ENCODE measurements at places on chromosomes 11 and 22.

DNA sequence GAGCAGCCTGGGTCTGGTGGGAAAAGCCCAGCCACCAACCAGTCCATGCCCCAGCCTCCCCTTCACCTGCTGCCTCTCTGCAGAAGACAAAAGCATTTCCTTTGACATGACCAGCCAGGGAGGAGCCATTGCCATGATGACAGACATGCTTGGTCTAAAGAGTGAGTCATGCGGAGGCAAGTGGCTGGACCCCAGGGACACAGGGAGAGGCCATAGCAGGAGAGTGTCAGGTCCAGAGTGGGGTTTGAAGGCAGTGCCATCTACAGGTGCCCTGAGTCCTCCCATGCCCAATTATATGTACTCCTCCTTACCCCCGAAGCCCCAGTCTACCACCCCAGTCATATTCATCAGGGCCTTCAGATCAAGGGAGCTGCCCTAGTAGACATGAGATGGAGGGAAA, 67.4 kb downstream of the SCN3B start:
- no peak for DNase-seq

DNA sequence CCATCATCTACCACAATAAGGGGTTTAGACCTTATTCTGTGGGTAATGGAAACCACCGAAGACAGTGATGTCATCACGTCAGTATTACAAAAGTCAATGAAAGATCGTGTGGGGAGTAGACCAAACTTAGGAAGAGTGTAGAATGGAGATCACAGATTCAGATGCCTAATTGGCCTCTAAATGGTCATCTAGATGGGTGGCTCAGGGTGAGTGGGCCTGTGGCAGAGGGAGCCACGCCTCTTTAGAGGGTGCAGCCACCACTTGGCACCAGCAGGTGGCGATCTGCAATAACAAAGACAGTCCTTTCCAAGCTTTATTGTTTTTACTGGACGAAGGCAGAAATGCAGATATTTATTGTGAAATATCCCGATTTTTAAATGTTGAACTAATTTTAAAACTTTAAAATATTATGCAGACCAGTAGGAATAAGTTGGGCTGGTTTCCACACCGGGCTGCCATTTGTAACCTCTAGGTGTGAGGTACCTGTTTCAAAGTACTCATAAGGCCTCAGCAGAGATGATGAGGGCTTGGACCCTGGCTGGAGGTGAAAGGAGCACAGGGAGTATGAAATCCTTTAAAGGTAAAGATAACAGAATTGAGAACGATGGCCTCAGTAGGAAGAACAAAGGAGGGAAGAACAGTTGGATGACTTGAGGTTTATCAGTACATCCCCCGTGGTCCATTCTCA, 222.0 kb downstream of the DBX1 start:
- peak; percentile 43 for DNase-seq

DNA sequence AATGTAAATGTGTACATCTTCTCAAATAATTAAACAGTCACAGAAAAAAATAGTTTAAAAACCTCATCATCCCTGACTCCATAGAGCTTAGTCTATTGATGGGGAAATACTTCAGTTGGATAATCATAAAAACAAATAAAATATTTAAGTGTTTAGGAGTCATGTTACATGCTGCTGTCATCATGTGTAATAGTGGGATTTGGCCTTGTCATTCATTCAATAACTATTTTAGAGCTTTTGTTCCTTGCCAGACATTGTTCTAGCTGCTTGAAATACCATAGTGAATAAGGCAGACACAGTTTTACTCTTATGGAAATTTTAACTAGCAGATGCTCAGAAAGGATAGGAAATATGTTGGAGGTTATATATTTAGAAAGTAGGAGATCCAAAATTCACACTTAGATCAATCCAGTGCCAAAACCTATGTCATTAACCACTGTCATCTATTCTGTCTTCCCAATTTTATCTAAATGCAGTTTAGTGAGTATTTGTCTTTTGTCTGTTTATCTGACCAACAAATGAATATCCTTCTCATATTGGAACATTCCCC, 324.7 kb downstream of the CASP12 start:
- DNase-seq, result no peak

GRCh38 chr11:134792044-134792443, 380.0 kb upstream of the B3GAT1 start:
- DNase-seq, result no peak

GRCh38 chr22:22714600-22715335, 70.4 kb downstream of the GGTLC2 start:
- no peak for DNase-seq

- no peak for DNase-seq
Measured at GRCh38 chr11:78384231-78384630, 33.4 kb downstream of the GAB2 start.

- peak; percentile 82 for DNase-seq
Measured at GRCh38 chr22:41447435-41448188, 1.0 kb upstream of the TOB2 start.

DNA sequence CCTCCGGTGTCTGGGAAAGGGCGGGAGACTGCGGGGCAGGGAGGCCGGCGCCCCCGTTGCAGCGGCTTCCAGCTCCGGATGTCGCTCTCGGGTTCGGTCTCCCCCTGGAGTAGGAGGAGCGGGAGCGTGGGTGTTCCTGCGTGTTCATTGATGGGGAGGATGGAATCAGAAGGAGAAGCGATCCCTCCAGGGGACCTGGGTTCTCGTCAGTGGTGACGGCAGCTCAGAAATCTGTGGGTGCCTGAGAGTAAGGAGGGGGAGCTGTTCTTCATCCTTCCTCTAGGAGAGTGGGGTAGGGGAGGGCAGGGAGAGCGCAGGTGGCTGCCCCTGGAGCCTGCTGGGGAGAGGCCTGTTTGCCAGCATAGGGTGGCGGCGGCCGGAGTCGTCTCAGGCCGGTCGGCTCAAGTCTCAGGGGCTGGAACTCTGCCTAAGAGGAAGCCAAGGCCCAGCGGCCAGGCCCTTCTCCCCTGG, 1.1 kb downstream of the UBASH3B start:
- peak; percentile 26 for DNase-seq

Measured in lung (tissue), 17 donors.